ENCODE measurements at places on chromosomes 11 and 22.

DNA sequence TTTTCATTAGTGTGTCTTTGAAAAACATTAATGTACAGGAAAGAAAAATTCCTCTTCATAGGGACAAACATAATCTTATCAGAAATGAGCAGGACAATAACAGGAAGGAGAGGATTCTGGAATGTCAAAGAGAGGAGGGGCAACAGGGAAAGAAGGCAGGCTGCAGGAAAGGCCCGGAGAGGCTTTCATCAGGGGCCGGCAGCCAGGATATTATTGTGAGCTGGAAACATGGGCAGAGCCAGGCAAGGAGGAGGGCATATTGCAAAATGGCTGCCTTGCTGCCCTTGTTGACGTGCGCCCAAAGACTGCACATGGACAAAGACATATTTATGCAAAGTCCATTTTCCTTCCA lies 433.7 kb downstream of the ETS1 start:
- no peak for DNase-seq

GRCh38 chr22:29772170-29772641 lies 5.0 kb downstream of the UQCR10 start:
- no peak for DNase-seq

GRCh38 chr22:27984001-27984695 lies 65.1 kb upstream of the PITPNB start:
- DNase-seq: no peak

GRCh38 chr11:120792306-120792705 lies 231.6 kb upstream of the TBCEL start:
- DNase-seq: no peak

DNA sequence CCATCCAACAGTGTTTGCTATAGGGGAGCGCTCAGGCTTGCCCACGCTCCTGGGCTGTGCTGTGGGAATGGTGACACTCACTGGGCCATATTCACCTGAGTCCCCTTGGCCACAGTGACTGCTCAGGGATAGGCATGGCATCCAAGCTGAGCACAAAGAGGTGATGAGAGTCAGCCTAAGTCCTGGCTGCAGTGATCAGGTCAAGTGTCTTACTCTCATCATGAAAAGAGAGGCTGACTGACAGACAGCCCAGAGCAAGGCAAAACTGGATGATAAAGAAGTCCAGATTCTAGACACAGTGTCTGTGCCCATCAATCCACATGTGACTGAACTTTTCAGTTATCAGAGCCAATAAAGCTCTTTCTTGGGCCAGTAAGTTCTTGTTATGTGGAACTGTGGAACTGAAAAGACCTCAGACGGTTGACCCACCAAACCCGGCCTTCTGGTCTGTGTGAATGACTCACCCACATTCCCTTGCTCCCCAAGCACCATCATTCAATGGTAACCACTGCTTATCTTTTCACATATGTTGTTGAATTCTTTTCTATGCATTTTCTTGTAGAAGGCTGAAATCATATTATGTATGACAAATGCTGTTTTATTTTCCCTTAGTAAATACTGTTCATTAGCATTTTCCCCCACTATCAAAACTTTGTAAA lies 43.2 kb upstream of the YPEL1 start:
- no peak for DNase-seq

GRCh38 chr11:13486926-13487660 lies 8.7 kb downstream of the PTH start:
- peak; percentile 46 for DNase-seq

Measured in NCI-H748 treated with DMSO at 0.1 percent for 48 hours (cell line).